ENCODE measurements at places on chromosomes 6 and 20. TPM values are rescaled to one million over a fixed set of nuclear protein-coding genes. Genes with fewer than 3 reads are reported as not detected.
A peak's percentile ranks its signal among the peaks of the same experiment; 100 is the strongest.

STMND1 gene
- not detected for total RNA-seq

- H3K4me3 ChIP-seq, result no peak overlapping the region
- no peaks in the 10 kb centered on the region for H3K4me1 ChIP-seq
- no peak overlapping the region for H3K27ac ChIP-seq
Observed at GRCh38 chr20:45061244-45061643, 39.7 kb downstream of the KCNS1 start.

DNA sequence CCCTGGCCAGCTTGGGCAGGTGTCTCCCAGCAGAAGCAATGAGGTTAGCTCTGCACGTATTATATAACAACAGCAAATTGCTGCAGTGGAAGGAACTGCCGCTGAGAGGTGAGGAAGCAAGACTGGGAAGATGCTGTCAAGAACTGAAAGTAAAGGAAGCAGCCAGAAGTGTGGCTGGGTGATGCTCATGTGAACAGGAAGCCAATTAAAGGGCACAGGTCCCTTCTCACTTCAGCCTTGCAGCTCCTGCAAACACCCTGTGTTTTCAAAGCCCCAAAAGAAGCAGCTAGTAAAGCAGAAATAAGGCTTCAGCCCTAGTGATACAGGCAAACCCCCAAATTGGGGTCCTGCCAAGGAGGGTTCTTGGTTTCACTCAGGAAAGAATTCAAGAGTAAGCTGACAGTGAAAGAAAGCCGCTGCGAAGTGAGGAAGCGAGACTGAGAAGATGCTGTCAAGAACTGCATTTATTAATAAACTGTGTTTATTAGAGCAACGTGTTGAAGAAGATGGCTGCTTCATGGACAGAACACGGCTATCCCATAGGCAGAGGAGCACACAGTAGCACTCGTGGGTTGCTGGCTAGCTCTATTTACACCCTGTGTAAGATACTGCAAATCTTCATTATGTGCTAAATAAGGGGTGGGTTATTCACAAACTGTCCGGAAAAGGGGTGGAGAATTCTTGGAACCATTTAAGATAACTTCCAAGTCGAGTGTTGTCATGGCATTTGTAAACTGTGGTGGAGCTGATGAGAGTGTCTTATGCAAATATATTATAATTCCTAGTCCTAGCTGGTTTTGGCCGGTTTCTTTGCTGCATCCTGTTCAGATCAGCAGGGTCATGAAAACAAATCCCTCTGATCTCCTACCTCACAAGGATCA, 152.2 kb downstream of the LINC00237 start:
- H3K27ac ChIP-seq, result no peak overlapping the region
- H3K27me3 ChIP-seq, result no peaks in the 10 kb centered on the region
- H3K36me3 ChIP-seq, result no peaks in the 10 kb centered on the region

AKAP7 gene
- 11.0 TPM for total RNA-seq

GRCh38 chr20:57957411-57958049, 247.7 kb upstream of the PMEPA1 start:
- no peaks in the 10 kb centered on the region for H3K27me3 ChIP-seq
- no peaks in the 10 kb centered on the region for H3K36me3 ChIP-seq

DNA sequence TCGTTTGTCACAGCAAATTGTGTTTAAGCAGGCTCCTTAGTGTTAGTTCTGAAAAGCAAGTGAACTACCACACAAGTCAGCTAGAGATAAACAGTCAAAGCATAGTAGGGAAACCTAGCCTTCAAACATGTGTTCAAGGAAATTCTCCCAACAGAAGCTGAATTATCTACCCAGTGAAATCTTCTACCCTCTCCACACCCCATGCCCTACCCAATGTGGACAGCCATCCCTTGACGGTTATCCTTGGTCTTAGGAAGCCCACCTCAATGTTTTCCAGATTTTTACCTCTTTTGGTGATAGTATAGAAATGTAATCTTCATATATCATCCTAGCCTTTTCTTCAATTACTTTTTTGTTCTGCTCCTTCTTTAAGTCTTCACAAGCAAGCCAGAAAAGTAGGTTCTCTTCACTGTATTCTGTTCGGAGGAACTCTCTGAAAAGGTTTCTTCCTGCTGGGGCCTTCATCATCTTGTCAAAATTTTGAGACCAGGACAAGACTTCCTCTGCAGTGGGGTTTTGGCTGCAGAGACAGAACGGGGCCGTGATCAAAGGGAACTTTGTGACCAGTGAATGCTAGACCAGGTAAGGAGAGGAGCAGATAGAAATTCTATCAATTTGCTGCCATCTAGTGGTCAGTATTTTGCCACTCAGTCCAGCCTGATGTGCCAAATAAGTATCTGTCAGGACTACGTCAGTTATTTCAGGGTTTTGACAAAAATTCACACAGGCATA, 21.6 kb upstream of the MTRF1L start:
- no peaks in the 10 kb centered on the region for H3K27me3 ChIP-seq
- peak; percentile 52 for DNase-seq
- no peak overlapping the region for H3K27ac ChIP-seq
- H3K4me3 ChIP-seq, result no peak overlapping the region
- no peaks in the 10 kb centered on the region for H3K36me3 ChIP-seq

GRCh38 chr6:157596886-157597285, 215.9 kb downstream of the ZDHHC14 start:
- H3K27ac ChIP-seq, result no peak overlapping the region
- no peak overlapping the region for H3K4me3 ChIP-seq
- no peaks in the 10 kb centered on the region for H3K27me3 ChIP-seq
- H3K4me1 ChIP-seq, result peaks cover 13% of the 10 kb centered on the region
- DNase-seq, result no peak
- no peaks in the 10 kb centered on the region for H3K36me3 ChIP-seq

ARMC2 gene
- 3.6 TPM for total RNA-seq

DNA sequence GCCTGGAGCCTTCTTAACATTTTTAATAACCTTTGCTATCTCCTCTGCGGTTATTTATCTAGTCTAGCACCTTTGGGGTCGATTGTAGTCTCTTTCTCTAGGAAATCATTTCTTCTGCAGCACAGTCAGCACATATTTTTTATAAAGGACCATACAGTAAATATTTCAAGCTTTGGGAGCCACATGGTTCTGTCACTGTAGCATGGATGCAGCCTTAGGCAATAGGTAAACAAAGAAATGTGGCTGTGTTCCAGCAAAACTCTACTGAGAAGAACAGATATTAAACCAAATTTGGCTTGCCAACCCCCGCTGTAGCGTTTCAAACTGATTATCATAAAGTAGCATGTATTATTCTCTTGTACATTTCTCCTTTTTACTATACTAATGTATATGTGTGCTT, 95.7 kb downstream of the SLC23A2 start:
- peaks cover 10% of the 10 kb centered on the region for H3K36me3 ChIP-seq
- DNase-seq, result no peak
- H3K27ac ChIP-seq, result no peak overlapping the region
- no peaks in the 10 kb centered on the region for H3K27me3 ChIP-seq

DNA sequence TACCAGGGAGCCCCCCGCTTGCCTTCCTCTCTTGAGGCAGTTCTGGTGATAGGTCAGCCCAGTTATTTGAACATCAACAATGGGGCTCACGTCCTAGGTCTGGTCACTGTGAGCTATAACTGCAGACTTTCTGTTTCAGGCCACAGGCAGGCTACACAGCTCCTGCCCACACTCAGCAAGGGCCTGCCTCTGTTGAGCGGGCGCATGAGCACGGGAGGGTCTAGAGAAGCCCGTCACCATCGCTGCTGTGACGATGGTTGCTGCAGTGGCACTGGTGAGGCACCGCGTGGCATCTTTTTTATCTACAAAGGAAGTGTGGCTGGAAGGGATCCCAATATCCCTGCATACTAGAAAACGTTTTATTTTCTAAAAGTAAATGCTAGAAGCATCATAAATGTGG, 77.8 kb downstream of the RAMACL start:
- no peak overlapping the region for H3K27ac ChIP-seq
- no peaks in the 10 kb centered on the region for H3K4me1 ChIP-seq
- no peaks in the 10 kb centered on the region for H3K27me3 ChIP-seq

- no peaks in the 10 kb centered on the region for H3K36me3 ChIP-seq
- H3K4me3 ChIP-seq, result no peak overlapping the region
- no peaks in the 10 kb centered on the region for H3K27me3 ChIP-seq
- DNase-seq, result peak; percentile 69
- no peaks in the 10 kb centered on the region for H3K4me1 ChIP-seq
- H3K27ac ChIP-seq, result no peak overlapping the region
Observed at GRCh38 chr20:52242237-52243230, 51.0 kb upstream of the ZFP64 start.

- H3K27ac ChIP-seq, result no peak overlapping the region
- no peak for DNase-seq
- no peak overlapping the region for H3K4me3 ChIP-seq
- no peaks in the 10 kb centered on the region for H3K27me3 ChIP-seq
- H3K36me3 ChIP-seq, result no peaks in the 10 kb centered on the region
Observed at GRCh38 chr6:165376100-165376499, 66.7 kb upstream of the C6orf118 start.

DNA sequence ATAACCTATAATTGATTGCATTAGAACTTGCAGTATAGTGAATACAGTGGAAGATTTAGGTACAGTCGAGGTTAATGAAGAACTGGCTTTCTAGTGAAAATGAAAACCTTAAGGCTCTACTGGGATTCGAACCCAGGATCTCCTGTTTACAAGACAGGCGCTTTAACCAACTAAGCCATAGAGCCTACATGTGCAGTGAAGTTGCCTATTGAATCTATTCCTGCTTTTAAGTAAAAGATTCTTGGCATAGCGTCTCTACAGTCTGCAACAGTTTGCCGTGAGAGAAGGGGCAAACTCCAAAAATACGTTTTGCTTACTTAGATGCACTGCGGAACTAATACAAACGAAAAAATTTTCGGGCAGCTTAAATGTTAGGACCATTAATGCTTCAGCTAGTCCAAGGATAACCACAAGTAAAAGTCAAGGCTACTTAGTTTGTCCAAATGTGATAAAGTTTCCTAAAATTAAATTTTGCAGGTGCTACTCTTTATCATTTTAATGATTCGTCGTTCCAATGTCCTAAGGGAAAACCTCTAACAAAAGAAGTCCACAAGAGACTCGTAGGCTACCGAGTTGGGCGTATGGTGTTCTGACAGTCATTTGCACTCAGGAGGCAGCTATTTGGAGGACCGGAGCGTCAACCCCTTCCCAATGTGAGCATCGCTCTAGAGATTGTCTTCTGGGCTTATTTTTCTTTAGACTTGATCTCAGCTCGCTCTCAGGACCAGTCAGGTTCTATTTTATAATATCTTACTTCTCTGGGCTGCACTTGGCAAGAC, 31.3 kb upstream of the ZSCAN23 start:
- DNase-seq, result peak; percentile 68
- H3K4me3 ChIP-seq, result no peak overlapping the region
- H3K27me3 ChIP-seq, result peaks cover 26% of the 10 kb centered on the region
- no peak overlapping the region for H3K27ac ChIP-seq
- H3K36me3 ChIP-seq, result no peaks in the 10 kb centered on the region

HSPA1L gene
- total RNA-seq, result 2.3 TPM

GRCh38 chr20:23370274-23370673, 8.3 kb downstream of the GZF1 start:
- no peak overlapping the region for H3K4me3 ChIP-seq
- peaks cover 56% of the 10 kb centered on the region for H3K36me3 ChIP-seq
- H3K4me1 ChIP-seq, result peaks cover 4% of the 10 kb centered on the region
- no peak for DNase-seq

GTSF1L gene
- not detected for total RNA-seq
